ENCODE measurements at places on chromosomes 11 and 22.

- no peak for DNase-seq
Observed at GRCh38 chr11:11415901-11416300, 62.9 kb upstream of the CSNK2A3 start.

DNA sequence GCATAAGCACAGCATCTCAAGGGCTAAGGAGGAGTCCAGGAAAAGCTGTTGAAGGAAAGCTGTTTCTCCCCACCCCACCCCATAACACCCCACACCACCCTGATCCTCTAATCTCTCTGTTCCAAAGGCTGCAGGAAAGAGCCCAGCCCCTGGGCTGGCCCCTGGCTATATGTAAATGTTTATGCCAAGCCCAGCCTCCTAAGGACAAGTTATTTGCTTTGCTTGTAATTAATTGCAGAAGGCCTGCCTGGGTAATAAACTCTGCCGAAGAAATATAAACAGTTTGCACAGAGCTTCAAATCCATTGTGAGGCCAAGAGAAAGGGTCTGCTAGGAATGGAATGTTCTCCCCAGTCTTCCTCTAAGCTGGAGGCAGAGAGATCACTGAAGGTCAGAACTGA, 21.2 kb downstream of the ARRB1 start:
- DNase-seq = no peak

- no peak for DNase-seq
Observed at GRCh38 chr22:40377931-40378330, 7.5 kb downstream of the SGSM3 start.

- no peak for DNase-seq
Observed at GRCh38 chr22:36470994-36471331, 10.5 kb downstream of the TXN2 start.

Data from NCI-H187 treated with DMSO at 0.1 percent for 48 hours (cell line).